ENCODE measurements at places on chromosomes 6 and 20.

- DNase-seq, result no peak
These were observed 6.6 kb upstream of the DNPH1 start for GRCh38 chr6:43235841-43236240.

DNA sequence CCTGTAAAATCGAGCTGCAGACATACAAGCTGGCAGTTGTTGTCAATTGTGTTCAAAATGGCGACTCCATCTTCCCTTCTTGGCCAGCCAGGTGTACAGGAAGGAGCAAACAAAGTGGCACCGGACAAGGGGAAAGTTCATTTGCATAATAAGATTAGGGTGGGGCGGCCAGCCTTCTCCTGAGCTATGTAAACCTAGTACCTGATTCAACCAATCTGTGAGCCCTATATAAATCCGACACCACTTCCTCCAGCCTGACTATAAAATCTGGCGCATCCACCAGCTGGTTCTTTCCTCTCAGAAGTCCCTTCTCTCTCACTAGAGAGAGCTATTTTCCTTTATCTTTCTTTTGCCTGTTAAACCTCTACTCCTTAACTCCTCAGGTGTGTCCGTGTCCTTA is 8.1 kb upstream of the HBS1L start:
- no peak for DNase-seq

GRCh38 chr20:43761386-43762340 is 34.9 kb upstream of the GTSF1L start:
- no peak for DNase-seq

GRCh38 chr6:116406678-116407345 is 36.1 kb downstream of the DSE start:
- no peak for DNase-seq

GRCh38 chr6:117684749-117685148 is 9.5 kb downstream of the NUS1 start:
- no peak for DNase-seq

- no peak for DNase-seq
These were observed 9.9 kb downstream of the BLOC1S5 start for GRCh38 chr6:8054276-8054675.

DNA sequence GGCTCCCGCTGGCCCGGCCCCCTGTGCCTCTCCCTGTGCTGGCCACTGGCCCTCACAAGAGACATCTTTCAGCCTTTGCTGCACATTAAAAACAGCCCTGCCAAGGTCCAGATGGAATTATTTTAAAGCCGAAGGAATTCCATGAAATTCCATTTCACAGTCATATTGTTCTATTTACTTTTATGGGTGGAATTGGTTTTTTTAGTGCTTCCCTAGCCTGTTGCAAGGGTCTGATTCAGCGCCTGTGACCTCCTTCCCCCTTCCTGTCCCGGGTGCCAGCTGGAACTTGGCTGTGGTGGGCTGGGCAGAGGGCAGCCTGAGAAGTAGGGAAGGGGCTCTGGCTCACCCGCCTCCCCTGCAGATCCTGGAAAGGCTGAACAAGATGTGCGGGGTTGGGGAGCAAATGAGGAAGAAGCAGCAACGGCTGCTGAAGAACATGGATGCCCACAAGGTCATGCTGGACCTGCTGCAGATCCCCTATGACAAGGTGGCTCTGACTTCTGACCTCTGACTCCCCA is 34.3 kb downstream of the UQCC2 start:
- no peak for DNase-seq

GRCh38 chr6:11675601-11676000 is 103.0 kb downstream of the ADTRP start:
- no peak for DNase-seq

DNA sequence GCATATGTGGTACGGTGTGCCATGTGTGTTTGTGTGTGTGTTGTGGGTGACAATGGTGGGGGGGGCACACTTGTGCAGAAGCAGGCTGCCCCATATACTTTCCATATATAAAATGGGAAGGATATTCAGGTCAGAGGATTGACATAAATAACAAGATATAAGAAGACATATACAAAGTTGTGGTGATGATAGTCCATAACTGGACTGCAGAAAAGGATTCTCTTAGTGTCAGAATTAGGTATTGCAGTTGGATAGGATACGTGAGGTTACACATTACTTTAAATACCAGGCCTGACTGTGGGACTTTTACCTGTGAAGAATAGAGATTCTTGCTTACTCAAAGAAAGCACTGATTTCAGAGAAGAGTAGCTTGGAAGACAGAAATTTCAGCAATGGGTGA is 1260.3 kb downstream of the EPHA7 start:
- DNase-seq, result no peak

DNA sequence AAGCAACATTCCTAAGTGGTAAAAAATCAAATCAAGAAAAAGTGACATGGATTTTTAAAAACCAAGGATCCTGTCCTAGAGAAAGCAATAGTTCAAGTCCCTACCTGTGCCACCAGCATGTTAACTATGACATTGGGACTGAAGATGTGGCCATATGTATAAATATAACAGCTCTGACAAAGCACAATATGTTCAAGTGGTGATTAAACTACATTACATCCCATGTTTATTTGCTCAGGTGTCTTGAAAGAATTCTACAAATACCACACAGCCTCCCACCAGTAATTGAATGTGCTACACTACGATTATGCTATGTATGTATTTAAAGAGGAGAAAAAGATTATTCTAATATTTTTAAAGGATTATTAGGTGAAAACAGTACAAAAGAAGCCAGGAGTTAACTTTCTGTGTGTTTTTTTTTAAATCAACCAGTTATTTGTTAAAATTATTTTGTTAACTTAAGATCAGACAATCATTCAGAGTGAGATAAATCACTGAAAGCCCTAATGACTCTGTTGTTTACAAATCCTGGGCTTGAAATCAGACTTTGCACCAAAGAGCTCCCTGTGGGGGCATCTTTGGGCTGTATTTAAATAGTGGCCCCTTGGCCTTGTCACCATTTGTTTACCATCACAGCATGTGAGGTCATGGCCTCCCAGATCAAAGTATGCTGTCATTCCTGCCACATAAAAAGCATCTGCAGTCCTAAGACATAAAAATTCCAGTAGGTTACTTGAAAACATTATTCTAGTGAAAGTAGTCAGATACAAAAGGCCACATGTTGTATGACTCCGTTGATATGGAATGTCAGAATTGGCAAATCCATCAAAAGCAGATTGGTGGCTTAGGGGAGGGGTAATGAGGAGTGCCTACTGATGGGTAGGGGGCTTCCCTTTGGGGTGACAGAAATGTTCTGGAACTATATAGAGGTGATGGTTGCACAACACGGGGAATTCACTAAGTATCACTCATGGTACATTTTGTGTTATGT is 17.1 kb downstream of the TTLL2 start:
- DNase-seq, result no peak

GRCh38 chr6:7636151-7636550 is 46.2 kb downstream of the SNRNP48 start:
- no peak for DNase-seq

DNA sequence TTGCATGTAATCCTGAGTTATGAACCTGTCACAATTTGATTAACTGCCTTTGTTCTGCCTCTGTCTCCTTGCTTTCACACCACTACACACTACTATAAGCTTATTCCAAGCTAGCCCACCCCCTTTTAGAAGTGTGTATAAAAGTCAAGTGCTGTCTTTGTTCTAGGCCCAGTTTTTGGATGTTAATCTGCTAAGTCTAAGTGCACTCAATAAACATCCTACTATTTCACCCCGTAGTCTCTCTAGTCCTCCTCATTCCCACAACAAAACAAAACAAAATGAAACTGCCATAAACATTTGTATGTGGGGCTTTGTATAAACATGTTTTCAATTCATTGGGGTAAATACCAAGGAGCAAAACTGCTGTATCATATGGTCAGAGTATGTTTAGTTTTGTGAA is 16.1 kb upstream of the SPACA1 start:
- DNase-seq, result no peak

GRCh38 chr20:17878912-17879602 is 89.5 kb downstream of the SNX5 start:
- no peak for DNase-seq

GRCh38 chr6:169428532-169428931 is 174.9 kb upstream of the THBS2 start:
- no peak for DNase-seq

DNA sequence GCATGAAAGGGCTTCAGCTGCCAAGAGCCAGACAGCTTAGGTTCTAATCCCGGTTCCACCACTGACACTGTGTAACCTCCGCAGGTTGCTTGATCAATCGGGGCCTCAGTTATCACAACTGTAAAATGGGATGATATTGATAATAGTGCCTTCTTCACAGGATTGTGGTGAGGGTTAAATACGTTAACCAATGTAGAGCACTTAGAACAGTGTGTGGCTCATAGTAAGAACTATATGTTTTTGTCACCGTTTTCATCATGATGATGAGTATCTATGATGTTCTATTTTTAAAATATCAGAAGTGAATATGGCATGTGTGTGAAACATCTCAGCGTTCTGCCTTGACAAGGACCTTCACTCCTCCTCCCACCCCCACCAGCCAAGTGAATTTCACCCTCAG is 10.3 kb upstream of the MAPK13 start:
- no peak for DNase-seq

- no peak for DNase-seq
These were observed 37.0 kb upstream of the SAMHD1 start for GRCh38 chr20:36988494-36988966.

- peak; percentile 63 for DNase-seq
These were observed 7.8 kb downstream of the ADTRP start for GRCh38 chr6:11770546-11771466.

DNA sequence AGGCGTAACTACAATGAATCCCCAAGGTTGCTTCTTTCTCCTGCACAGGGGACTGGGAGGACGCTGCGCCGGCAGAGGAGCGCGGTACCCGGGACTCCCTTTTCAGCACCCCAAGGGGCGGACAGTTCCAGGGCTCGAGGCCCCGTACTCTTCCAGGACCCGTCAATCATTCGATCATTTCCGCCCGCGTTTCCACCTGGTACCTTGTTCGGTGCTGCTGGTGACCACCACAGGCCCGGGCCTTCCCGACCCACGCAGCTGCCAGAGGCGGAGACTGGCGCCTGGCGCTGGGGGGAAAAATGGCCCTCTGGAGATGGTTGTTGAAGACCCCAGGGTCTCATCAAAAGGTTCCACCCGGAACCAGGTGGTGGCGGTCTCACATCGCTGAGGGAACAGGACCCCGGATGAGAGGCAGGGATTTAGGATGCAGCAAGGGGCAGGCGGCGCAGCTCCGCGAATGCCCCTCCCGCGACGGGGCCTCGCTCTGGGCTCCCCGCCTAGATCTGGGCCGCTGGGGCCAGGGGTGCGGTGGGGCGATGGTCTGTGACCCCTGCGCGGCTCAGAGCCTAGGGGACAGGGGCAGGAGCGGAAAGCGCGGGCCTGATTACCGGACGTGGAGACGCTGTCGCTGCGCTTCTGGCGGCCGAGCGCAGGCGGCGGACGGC is 744 bp downstream of the VSX1 start:
- peak; percentile 7 for DNase-seq

DNA sequence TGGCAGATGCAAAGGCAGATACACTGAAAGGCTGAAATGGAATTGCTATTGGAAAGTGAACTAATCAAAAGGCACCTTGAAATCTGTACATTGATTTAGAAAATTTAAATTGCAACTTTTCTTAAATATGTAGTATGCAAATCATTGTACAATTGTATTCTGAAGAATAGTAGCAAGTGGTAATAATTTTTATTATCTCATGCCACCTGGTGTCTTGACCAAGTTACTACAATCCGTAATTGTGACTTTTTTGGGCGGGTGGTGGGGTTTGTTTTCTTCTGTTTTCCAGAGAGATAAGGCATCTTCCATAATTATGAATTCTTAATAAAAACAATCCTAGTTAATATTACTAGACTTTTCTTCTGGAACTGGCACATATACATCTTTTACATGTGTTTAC is 12.5 kb upstream of the BCKDHB start:
- peak; percentile 35 for DNase-seq

DNA sequence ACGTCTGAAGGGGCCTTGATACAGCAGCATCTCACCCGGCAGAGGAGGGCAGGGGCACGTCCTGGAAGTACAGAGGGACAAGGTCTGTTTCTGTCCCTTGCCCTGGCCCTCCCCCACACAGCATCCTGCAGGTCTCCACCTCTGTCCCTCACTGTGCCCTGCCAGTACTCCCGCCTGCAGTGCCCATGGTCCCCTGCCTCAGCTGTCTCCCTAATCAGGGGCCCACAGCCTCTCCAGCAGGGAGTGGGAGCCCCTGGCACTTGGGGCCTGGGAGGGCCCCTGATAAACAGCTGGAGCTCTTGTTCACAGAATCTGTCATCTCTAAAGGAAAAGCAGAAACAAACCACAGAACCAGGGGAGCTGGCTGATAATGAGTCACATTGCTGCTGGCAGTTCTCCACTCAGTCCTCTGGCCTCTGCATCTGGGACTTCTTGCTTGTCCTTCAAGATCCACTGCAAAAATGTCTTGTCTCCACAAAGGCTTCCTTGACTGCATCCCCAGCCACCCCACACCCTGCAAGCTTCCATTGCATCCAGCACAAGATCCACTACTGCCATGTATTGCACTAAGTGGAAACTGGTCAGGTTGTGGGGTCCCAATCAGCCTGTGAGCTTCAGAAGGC is 33.2 kb upstream of the TAF8 start:
- DNase-seq, result no peak

GRCh38 chr6:6654599-6655575 is 66.4 kb downstream of the LY86 start:
- DNase-seq, result no peak

GRCh38 chr6:137136065-137136464 is 37.4 kb downstream of the IL22RA2 start:
- DNase-seq, result no peak

DNA sequence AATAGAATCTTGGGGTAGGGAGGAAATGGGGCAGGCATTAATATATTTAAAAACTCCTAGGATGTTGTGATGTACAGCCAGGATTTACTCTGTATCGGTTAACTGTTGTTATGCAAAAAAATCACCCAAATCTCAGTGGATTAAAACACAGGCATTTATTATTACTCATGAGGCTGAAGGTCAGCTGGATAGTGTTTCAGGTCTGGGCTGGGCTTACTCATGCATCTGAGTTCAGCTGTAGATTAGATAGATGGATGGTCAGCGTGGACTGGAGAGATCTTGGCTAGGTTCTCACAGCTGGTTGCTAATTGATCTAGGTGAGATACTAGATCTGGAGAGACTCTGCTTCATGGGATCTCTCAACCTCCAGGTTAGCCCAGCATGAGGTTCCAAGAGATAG is 131.4 kb downstream of the BTBD3 start:
- DNase-seq, result no peak

- no peak for DNase-seq
These were observed 40.3 kb upstream of the CNKSR3 start for GRCh38 chr6:154550779-154551178.

DNA sequence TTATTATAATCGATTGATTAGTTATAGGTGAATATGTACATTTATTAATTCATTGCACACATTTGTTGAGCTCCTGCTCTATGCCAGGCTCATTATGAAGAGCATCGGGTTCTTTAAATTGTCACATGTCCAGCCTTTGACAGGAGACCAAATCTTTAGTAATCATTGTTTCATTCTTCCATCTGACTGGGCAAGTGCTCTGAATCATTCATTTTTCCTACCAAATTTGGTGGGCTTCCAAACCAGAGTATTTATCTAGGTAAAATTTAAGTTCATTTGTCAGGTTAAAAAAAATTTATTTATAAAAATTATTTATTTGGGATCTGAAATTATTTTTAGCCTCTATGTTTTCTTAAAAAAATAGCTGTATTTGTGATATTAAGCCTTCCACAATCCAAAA is 404.9 kb upstream of the MMS22L start:
- DNase-seq, result no peak

Data from G401 (cell line).